ENCODE measurements at places on chromosomes 7 and 10.

DNA sequence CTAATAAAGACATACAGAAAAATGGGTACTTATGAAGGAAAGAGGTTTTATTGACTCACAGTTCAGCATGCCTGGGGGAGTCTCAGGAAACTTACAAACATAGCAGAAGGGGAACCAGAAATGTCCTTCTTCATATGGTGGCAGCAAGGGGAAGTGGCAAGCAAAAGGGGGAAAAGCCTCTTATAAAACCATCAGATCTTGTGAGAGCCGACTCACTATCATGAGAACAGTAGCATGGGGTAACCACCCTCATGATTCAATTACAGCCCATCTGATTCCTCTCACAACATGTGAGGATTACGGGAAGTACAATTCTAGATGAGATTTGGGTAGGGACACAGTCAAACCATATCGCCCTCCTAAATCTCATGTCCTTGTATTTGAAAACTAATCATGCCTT is 1305.4 kb upstream of the SORCS1 start:
- DNase-seq: no peak

DNA sequence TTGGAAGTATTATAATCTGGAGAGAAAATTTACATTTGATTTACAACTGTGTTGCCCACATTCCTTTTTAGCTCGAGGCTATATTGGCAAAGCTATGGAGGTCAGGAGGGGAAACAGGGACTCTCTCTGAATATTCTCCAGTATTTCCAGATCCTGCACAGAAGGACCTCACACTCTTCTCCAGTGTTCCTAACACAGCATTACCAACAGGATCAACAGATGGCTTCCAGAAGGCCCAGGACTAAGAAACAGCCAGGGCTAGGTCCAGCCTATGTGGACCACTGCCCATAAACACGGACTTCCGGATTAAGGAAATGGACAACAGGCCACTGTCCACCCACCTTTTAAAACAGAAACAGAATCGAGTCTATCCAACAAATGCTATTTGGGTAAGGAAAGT is 65.3 kb downstream of the CHCHD3 start:
- DNase-seq: no peak

DNA sequence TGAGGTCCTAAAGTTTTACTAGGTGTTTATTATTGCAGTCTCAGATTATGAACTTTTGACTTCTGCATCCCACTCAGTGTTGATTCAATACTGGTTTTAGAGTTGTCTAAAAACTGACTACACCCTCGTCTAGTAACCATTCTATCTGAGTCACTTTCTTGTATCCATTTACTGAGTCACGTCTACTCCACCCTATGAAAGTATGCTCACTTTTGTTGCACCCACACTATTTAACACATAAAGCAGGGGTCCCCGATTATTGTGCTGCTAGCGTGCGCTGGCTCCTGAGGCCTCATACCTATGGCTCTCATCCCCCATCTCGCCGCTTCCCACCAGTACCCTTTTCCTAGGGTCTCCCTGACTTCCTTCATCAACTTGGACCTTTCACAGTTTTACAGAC is 2.0 kb downstream of the SAMD9 start:
- no peak for DNase-seq

DNA sequence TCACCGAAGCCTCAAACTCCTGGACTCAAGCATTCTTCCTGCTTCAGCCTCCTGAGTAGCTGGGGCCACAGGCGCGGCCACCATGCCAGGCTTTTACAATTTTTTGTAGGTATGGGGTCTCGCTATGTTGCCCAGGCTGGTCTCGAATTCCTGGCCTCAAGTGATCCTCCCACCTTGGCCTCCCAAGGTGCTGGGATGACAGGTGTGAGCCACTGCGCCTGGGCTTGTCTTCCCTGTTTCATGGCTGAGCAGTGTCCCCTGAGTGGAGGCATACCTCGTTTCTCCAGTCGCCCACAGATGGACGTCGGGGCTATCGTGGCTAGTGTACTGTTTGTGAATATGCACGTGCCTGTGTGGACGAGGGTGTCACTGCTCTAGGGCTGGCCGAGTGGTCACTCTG is 11.3 kb downstream of the INPP5A start:
- DNase-seq: no peak

- no peak for DNase-seq
Observed at GRCh38 chr7:134320201-134320600, 3.5 kb upstream of the SLC35B4 start.

GRCh38 chr10:109968953-109969759 is 38.6 kb upstream of the ADD3 start:
- DNase-seq: no peak

DNA sequence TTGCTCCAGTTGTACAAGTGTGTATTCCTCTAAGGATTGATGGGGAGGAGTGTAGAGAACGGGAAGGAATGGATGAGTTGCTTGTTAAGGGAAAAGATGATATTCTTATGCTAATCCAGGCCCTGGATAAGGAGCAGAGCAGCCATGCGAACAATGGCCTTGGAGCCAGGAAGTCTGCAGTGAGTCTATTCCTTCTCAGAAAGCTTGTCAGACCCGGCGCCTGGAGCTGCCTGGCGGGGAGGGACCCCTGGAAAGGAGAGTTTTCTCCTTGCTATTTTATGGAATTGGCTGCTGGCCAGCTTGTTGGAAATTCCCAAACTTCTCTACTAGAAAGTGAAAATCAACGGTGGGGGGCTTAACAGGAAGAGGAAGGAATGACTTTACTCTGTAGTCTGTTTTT is 89.1 kb downstream of the MMRN2 start:
- peak; percentile 29 for DNase-seq

- DNase-seq: no peak
Observed at GRCh38 chr10:50397312-50398140, 146.2 kb upstream of the ASAH2 start.

- DNase-seq: no peak
Observed at GRCh38 chr10:34864149-34865067, 49.3 kb upstream of the PARD3 start.

- no peak for DNase-seq
Observed at GRCh38 chr10:78875331-78875877, 193.4 kb upstream of the ZMIZ1 start.

DNA sequence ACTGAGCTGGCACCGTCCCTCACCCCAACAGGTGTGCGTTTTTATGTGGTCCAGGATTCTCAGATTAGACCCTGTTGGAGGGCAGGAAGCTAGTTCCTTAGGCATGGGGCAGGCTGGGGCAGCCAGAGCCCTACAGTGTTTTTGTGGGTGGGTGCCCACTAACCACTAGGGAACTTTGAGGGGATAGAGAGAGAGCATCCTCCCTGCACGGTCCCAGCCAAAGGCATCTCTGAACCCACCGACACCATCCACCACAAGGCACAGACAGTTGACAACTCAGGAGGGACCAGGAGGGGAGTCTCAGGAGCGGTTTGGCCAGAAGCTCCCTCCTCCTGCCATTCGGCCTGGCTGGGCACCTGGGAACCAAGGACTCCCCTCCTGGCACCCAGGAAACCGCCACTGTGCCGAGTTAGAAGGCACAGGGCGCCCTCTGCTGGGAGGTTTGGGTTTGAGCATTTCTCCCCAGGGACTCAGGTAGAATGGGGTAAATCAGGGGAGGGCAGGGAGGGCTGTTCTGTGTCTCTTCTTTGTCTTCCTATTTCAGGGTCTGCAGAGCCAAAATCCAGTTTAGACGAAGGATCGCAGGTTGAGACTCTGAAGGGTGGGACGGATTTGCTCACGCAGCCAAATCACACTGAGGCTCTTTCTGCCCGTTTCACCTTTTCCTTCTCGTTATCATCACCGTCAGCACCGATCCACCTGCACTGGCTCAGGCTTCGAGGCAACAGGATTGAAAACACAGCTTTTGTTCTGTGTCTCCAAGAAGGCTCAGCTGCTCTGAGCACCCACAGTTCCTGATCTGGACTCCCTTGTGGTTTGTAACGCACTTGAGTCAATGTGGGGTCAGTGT is 84.8 kb upstream of the COL13A1 start:
- DNase-seq: peak; percentile 64

DNA sequence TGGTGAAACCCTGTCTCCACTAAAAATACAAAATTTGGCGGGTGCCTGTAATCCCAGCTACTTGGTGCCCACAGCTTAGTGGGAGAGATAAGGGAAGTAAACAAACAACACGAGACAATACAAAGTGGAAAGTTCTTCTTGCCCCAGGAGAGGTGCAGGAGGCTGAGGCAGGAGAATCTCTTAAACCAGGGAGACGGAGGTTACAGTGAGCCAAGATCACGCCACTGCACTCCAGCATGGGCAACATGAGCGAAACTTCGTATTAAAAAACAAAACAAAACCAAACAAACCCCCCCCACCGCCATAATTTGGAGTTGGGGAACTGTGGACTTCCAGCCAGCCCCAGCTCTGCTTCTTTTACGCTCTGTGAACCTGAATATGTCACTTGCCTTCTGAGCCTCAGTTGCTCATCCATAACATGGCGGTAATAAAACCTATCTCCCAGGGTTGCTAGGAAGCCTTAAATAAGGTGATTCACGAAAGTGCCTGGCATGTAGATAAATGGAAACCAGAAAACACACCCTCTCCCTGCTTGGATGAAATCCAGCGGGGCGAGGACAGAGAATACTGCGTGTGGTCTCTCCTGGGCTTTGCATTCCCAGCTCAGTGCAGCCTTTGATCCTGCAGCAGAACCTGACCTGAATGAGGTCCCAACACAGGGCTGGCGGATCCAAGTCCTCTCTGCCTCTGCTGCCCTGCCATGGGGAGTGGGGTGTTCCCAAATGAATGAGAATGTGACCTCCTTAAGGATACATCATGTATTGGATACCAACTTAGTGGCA is 10.2 kb downstream of the MLXIPL start:
- DNase-seq: no peak

- no peak for DNase-seq
Observed at GRCh38 chr10:64113792-64114191, 592.6 kb downstream of the REEP3 start.

GRCh38 chr10:102835007-102835482 is 2.2 kb downstream of the CYP17A1 start:
- peak; percentile 85 for DNase-seq

- no peak for DNase-seq
Observed at GRCh38 chr10:104201636-104202035, 30.5 kb downstream of the CFAP43 start.

DNA sequence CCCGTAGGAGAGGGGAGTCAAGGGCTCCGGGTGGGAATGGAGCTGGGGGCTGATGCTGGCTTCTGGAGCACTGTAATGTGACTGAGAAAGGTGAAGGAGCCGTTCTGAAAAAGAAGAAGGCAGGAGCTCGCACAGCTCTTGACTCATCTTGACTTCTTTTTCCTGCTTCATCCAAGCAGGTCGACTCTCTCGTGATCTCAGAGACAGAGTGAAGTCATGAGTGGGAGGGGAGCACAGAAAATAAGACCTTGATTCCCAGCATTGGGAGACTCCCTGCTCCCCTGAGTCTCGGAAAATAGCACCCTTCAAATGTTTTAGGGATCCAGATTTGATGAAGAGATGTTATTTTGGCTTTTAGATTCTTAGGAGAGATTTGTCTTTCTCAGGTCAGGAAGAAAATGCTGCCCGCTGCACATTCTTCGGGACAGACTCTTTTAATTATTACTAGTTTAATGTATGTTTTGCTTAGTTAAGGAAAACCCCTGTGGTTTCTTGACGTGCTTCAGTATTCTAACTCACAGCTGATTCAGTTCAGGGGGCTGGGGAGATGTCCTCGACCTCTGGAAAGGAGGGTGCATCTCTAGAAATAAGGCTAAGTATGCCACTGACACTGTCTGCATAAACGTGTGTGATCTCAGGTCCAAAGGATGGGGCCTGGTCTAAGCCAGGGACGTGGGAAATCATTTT is 34.1 kb downstream of the EGFR start:
- no peak for DNase-seq

DNA sequence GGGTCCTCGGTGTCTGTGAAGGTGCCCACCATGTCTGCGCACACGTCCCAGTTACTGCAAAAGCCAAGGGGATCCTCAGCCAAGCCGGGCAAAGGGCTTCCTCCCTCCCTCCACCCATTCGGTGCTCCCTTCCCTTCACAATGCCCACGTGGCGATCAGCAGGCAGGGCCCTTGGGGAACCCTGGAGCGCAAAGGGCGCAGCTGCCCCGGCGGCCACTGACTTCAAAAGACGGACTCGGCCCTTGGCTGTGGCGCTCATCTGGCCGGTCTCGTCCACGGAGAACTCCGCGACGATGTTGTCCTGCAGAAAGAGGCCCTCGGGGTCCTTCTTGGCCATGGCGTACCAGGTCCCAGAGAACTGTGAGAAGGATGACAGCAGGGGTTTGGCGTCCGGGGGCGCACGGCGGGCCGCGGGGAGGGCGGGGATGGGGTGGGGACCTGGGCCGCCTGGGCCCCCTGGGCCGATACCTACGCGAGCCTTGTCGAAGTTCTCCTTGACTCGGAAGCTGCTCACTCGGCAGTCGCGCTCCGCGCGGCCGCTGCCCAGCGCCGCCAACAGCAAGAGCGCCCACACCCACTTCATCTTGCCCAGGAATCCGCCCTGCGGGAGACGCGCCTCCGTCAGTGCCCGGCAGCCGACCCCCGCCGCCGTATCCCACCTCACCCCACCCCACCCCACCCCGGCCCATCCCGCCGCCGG is 439 bp downstream of the RBP4 start:
- DNase-seq: no peak

- no peak for DNase-seq
Observed at GRCh38 chr7:82105463-82105862, 335.6 kb upstream of the HGF start.

Measured in cerebellar cortex (tissue), 1 donor.